Anterior cingulate cortex (tissue), 58 donors: ENCODE measurements at places on chromosomes 1 and 21.

GRCh38 chr1:205061227-205061626 lies 18.2 kb downstream of the CNTN2 start:
- DNase-seq, result no peak

DNA sequence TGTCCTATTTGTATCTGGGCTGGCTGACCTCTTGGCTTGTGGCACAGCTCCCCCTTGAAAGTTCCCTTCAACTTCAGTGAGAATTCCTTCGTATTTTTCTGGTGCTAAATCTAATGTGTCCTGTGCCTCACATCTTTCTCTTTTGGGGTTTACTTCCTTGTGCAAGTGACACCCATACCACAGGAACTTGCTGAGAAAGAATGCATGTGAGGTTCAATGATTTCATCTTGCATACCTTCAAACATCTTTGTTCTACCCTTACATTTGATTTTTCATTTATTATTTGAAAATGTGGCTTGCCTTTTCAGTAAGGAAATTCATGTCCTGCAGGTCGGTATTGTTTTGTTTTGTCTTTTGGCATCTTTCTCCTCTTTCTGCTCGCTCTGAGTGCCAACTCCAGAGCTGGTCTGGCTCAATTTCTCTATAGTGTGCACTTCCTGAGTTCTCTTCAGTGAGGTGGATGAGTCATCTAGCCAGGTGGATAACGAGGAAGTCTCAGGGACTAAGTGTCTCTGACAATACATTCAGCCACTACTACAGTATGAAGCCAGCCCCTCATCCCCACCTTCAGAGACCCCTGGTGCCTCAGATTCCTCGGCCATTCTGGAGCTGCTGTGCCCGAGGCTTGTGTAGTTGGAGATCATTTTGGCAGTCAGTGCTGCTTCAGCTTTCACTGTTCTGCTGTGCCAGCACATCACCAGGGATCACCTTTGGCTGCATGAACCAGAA lies 59.5 kb downstream of the RIPK4 start:
- DNase-seq, result no peak

GRCh38 chr1:198495631-198496030 lies 44.8 kb downstream of the ATP6V1G3 start:
- no peak for DNase-seq

- DNase-seq, result no peak
Observed at GRCh38 chr1:198220428-198220827, 63.6 kb downstream of the NEK7 start.

DNA sequence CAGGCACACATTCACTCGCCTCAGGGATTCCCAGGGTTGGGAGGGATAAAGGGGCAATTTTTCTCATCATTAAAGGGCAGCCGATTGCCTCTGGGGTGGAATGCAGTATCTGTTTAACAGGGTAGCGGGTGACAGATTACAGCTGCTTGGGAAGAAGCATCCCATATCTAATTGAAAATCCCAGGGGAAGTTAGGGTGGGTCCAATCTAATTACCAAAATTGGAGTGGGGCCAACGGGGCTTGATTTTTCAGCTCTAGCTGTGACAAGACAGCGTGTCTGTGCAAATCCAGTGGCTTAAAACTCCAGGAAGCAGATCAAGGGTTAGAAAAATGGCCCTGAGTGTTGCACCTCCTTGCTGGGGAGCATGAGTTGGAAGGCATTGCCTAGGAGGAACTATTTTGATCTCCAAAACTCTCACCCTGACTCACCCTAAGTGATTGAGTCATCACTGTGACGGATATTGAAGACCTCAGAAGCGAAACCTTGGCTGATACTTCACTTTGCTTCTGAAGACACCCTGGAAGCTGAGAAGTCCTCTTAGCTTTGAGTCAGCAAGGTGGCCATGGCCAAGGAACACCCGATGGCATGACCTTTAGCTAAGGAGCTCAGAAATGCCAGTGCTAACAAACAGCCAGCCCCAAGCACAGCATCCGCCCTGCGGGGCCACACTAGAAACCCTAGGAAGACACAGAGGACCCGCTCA lies 46.0 kb downstream of the GRHL3 start:
- DNase-seq, result no peak

DNA sequence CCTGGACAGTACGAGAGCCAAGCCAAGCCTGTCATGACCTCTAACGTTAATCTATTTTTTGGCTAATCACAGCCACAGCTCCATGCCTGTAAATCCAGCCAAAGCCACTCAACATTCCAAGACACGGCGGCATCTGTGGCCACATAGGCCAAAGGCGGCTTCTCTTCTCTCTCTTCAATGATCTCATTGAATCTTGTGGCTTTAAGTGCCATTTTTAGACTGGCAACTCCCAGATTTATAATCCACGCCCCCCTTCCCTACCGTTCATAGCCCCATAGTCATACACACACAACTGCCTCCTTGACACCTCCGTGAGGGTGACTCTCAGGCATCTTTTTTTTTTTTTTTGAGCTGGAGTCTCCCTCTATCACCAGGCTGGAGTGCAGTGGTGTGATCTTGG lies 5.7 kb upstream of the SELENON start:
- DNase-seq, result no peak

DNA sequence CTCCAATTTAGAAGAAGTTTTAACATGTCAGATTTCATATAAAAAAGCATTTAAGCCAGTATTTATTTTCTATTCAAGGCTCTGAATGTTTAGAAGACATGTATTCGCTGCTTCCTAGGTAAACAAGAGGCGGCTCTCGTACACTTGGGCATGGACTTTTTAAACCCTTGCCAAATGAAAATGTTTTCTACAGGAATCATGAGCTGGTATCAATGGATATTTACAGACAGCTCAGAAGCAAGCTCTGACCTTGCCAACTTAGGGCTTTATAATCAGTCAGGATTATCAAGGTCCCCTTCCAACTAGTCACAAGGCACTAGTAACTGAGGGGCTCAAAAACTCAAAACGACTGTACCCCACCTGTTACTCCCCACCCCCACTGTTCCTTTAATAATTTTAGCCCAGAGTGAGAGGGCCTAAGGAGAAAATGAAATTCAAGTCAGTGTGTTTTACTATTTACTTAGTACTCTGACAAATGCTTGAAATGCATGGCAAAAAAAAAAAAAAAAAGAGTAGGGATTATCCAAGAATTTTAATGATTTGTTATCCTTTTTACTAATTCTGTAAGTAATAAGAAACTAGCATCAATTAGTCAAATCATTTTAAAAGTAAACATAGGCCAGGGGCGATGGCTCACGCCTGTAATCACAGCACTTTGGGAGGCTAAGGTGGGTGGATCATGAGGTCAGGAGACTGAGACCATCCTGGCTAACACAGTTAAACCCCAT lies 12.4 kb downstream of the CLSTN1 start:
- no peak for DNase-seq

GRCh38 chr1:230773396-230774033 lies 26.3 kb downstream of the CAPN9 start:
- no peak for DNase-seq

DNA sequence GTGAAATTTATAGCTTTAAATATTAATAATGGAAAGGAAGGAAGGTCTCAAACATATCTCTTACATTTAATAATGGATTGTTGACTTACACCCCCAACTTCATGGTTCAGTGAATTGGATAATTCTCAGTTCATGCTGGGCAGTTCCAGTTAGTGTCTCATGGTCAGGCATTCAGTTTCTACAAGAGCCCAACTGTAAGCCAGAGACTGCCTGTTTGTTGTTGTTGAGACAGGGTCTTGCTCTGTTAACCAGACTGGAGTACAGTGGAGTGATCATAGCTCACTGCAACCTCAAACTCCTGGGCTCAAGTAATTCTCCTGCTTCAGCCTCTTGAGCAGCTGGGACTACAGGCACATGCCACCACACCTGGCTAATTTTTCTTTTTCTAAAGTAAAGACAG lies 5.0 kb upstream of the DMAP1 start:
- DNase-seq, result no peak

DNA sequence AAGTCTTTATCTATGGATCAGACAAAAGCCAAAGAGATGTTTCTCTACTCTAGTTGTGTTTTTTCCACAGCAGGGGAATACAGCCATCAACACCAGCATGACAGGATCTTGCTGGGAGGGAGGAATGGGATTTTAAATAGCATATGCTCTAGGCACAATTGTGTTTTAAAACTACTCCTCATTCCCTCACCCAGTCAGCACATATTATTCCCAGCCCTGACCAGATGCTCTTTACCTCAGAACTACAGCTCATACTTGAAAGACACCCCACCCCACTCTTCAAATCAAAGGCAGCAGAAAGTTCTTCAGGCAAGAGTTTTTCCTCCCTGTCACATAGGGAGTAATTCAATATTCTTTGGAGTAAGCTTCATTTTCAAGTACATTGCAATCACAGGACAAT lies 46.2 kb upstream of the TBX15 start:
- DNase-seq, result no peak

DNA sequence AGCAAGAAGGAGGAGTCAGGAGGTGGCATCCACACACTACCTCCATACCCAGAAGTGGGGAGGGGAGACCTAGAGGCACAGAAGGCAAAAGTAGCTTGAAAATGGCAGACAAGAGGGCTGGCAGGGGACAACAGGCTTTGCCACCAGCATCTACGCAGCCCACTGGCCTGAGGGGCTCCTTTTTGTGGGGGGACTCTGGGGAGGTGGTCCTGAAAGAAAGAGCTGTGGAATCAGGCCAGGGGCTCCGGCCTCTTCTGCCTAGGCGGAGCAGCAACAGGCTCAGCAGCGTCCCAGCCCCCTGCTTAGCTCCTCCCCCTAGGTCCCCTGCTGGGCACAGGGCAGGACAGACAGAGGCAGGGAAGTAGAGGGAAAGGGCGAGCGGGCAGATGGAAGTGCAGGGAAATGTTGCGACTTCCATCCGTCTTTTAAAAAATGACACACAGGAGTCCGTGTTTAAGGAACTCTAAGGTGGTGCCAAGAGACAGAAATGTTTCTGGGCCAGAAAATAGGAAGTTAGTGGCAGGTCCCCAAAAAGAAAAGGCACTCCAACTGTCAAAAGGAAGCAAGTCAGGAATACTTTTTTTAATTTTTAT lies 10.0 kb upstream of the LEFTY2 start:
- DNase-seq, result no peak

DNA sequence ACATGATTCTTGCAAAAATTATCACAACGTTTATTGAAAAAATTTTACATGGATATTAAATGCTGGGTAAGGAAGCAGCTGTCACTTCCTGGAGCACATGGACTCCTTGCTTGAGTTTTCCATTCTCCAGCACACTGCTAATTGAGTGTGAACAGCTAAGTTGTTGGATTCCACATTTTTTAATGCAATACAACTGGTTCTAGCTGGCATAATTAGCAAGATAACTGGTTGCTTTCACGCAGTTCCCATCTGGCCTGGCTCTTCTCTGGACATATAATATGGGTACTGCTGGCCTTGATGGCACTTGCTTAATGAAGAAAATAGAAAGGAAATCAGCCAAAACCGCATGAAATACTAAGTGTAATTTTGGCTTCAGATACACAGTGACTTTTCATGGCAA lies 26.6 kb downstream of the RGS21 start:
- DNase-seq, result no peak

DNA sequence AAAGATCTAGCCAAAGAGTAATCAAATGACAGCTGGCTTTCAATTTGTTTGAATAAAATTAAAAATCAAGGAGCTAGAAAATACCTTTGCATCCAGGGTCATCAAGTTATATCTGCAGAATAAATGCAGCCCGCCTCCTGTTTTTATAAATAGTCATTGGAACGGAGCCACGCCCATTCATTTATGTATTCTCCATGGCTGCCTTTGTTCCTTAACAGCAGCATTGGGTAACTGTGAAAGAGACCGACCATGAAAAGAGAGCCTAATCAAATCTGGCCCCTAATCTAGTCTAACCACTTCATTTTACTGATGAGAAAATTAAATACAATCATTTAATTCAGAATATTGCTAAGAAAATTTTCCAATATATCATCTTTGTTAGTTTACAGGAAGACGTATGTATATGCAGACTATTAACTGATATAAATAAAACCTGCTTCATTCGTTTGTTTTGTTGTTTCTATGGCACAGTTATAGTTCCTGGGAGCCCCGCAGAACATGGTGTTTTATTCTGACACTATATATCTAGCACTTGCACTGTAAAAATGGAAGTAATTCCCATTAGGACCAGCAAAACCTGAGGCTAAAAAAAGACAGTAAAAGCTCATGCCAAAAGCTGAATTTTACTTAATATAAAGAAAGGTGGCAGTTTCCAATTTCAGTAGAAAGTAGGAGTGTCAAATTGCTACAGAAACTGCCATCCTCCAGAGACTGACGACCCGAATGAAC lies 111.8 kb upstream of the PALMD start:
- no peak for DNase-seq

DNA sequence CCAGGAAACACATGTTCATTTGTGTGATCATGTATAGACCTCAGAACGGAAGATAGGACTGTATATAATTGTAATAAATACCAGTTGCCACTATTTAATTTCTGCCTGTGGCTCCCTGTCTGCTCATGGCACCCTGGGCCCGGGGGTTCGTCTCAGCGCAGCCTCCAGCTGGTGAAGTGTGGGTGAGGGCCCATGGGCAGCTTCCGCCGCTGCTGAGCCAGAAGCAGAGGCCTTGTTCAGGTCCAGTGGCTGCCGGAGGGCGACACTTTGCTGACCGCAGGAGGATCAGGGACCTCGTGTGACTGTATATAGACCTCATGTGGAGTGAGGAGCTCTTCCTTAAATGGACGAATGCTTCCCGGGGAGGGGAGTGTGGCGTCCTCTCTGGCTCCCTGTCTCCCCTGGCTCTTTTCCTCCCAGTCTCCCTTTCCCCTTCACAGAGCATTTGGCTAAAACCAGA lies 155.9 kb downstream of the PEX14 start:
- no peak for DNase-seq

DNA sequence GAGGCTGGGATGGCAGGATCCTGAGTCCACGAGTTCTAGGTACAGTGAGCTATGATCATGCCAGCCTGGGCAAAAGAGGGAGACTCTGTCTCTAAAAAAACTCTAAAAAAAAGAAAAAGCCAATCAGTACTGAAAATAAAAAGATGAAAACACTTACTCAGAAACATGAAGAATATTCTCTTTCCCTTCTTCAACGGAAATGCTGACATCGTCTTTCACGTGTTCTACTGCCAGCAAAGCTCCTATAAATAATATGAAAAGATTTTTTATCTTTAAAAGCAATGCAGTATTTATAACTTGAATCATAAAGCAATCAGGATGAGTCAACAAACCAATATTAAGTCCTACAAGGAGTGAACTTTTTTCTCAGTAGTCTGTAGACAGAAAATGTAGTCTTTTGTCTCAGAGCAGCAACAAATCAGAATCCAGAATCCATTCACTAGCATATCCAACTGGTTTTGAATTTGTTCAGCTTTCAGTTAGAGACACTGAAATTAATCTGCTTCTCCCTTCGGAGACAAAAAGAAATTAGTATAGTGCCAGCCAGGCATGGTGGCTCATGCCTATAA lies 6.2 kb downstream of the EPRS1 start:
- DNase-seq, result no peak
